ENCODE measurements at places on chromosomes 4 and X. TPM values are rescaled to one million over a fixed set of nuclear protein-coding genes. Genes with fewer than 3 reads are reported as not detected.

USP17L28 gene
- polyA plus RNA-seq = not detected

MTM1 gene
- polyA plus RNA-seq = 3.9 TPM

DNAAF6 gene
- not detected for polyA plus RNA-seq

GRCh38 chrX:154469880-154470279 is 9.2 kb downstream of the LAGE3 start:
- DNase-seq = no peak

- peak; percentile 10 for DNase-seq
These were observed 110.4 kb upstream of the RXFP1 start for GRCh38 chr4:158411269-158411668.

GRCh38 chr4:125125276-125125675 is 189.5 kb upstream of the FAT4 start:
- peak; percentile 43 for DNase-seq

GRCh38 chr4:124135409-124135813 is 577.1 kb downstream of the ANKRD50 start:
- DNase-seq = peak; percentile 92

DNA sequence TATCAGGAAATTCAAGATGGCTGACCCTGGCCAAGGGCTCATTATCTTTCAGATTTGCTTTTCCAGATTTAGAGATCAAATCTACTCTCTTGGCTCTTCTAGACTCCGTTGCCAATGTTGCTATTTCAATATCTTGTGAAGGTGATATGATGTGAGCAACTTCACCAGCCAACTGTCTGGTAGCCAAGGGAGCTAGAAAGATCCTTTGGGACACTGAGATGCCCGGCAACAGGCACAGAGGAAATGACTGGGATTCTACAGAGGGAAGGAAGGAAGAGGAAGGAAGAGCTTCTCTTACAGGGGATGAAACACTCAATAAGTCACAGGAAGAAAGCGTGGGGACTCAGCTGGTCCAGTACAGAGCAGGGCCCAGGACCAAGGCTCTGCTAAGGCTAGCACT is 121.9 kb upstream of the GPC4 start:
- DNase-seq = no peak

Measured in cardiac muscle cell (in vitro differentiated cells and primary cell).